Left ventricle myocardium inferior (tissue), 1 donor: ENCODE measurements at places on chromosomes 2 and 18. TPM values are rescaled to one million over a fixed set of nuclear protein-coding genes. Genes with fewer than 3 reads are reported as not detected.

DNA sequence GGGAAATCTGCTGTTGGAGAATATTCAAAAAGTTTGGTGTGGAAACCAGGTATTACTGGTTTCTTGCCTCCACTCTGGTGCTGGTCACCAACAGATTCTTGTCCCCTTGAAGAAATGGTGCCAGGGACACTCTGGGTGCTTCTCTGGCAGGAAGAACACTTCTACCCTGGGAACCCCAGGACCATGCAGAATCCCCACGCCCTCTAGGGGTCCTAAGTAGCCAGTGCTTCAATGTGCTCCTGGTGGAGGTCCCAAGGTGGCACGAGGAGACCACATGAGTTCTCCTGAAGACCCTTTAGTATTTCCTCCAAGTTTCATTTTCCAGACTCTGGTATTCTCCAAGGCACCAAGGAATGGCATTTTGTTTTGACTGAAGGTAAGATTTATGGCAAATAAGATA lies 380.6 kb downstream of the TSN start:
- no peak for DNase-seq
- no peaks in the 10 kb centered on the region for H3K27me3 ChIP-seq
- H3K4me3 ChIP-seq = no peak overlapping the region
- no peak overlapping the region for H3K27ac ChIP-seq

DNA sequence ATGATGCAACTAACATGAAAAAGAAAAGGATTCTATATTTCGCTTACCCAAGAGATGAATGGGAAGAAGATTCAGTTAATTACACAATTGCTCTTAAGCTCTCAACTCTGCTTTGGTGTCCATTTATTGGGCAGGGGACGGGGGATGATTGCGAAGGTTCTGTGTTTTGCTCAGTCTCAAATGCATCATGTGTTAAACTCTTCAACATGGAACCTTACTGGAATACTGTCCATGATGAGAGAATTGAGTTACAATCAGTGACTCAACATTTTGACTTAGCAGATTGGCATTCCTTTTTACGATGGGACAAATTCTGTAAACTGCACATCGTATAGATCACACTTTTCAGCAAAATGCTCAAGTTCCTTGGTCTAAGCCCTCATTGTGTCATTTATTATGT lies 135.6 kb downstream of the RBMS1 start:
- no peak for DNase-seq
- no peaks in the 10 kb centered on the region for H3K27me3 ChIP-seq
- H3K27ac ChIP-seq = no peak overlapping the region
- H3K36me3 ChIP-seq = no peaks in the 10 kb centered on the region

GRCh38 chr2:166333801-166334200 lies 41.9 kb downstream of the SCN9A start:
- no peaks in the 10 kb centered on the region for H3K27me3 ChIP-seq
- DNase-seq = no peak
- no peak overlapping the region for H3K4me3 ChIP-seq
- no peaks in the 10 kb centered on the region for H3K36me3 ChIP-seq
- no peaks in the 10 kb centered on the region for H3K4me1 ChIP-seq

Gene COL4A3
- total RNA-seq = 4.4 TPM

DNA sequence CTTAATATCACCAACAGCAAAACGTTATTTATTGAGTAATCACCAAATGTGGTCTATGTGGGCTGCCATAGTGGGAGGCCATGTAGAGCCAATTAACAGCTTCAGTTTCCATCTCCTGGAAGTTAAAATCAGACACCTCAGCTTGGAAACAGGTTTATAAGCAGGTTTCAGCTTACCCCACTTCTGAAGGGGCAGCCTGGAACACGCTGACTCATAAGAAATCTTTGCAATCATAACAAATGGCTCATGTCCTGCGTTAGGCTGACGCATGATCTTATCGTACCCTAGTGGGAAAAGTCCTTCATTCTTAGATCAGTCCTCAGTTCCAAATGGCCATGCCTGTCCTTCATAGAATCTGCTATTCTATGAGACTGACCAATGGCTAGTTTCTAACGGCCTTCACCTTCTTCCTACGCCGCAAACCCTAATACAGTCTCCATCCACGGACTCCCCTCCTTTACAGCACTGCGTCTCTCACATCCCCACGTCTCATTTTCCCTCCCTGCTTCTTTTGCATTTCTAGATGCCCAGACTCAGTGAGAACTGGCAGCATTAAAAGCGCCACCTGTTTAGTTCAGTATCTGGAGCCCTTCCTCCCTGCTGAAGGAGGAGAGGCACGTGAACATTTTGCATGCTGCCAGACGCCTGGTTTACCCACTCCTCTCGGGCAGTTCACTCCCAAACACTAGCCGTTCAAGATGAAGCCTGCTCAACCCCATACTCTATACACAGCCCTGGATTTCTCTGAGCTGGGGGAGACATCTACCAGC lies 24.2 kb upstream of the BZW1 start:
- peak overlapping the region; percentile 10 for H3K27ac ChIP-seq
- H3K4me3 ChIP-seq = no peak overlapping the region
- DNase-seq = no peak
- H3K36me3 ChIP-seq = no peaks in the 10 kb centered on the region
- H3K4me1 ChIP-seq = peaks cover 25% of the 10 kb centered on the region

DNA sequence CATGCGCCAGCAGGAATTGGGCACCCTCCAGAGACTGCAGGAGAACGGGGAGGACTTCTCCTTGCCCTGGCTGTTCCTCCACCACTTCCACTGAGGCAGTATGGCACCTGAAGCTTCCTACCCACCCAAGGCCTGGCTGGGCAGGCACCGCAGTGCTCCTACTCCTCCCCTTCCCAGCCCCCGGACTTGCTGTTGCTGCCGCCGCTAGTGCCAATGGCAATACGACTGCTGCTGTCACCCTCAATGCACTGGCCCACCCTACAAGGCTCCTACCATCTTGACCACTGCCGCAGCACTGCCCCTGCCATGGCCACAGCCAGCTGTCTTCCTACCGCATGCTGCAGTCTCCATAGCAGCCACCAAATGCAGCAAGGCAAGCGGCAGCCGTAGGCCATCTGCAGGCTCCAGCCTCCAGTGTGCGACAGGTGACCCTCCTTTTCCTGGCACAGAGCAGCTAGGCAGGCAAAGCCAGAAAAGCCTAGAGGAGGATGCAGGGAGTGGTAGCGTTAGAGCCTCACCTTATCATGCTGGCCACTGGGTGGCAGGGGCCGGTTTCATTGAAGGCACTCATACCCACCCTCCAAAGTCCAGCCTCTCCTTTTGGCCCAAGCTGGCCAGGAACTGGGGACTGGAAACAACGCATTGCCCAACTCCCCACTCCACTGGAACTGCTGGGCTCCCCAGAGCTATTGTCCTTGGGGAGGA lies 47.4 kb upstream of the ANKRD62 start:
- peaks cover 17% of the 10 kb centered on the region for H3K27me3 ChIP-seq
- H3K27ac ChIP-seq = no peak overlapping the region
- no peak overlapping the region for H3K4me3 ChIP-seq
- H3K4me1 ChIP-seq = no peaks in the 10 kb centered on the region
- no peaks in the 10 kb centered on the region for H3K36me3 ChIP-seq

Gene ALPG
- not detected for total RNA-seq

Gene PSMA8
- total RNA-seq = not detected

Gene RAD51AP2
- 0.14 TPM for total RNA-seq

GRCh38 chr2:79882548-79882947 lies 369.7 kb downstream of the CTNNA2 start:
- DNase-seq = no peak
- no peak overlapping the region for H3K4me3 ChIP-seq
- no peaks in the 10 kb centered on the region for H3K4me1 ChIP-seq
- H3K27ac ChIP-seq = no peak overlapping the region

GRCh38 chr2:226618875-226619605 lies 180.6 kb downstream of the IRS1 start:
- no peaks in the 10 kb centered on the region for H3K27me3 ChIP-seq
- H3K4me3 ChIP-seq = no peak overlapping the region
- H3K27ac ChIP-seq = no peak overlapping the region
- no peak for DNase-seq

DNA sequence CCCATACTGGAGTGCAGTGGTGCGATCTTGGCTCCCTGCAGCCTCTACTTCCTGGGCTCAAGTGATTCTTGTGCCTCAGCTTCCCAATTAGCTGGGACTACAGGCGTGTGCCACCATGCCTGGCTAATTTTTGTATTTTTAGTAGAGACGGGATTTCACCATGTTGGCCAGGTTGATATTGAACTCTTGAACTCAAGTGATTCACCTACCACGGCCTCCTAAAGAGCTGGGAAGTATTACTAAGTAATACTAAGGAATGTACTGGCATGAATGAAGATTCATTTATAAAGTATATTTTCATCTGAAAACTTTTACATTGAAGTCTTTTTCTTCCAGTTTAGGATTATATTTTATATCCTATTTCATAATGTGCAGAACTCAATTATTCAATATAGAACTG lies 38.1 kb downstream of the NUP35 start:
- no peak overlapping the region for H3K4me3 ChIP-seq
- H3K4me1 ChIP-seq = no peaks in the 10 kb centered on the region
- no peak overlapping the region for H3K27ac ChIP-seq
- H3K27me3 ChIP-seq = no peaks in the 10 kb centered on the region
- H3K36me3 ChIP-seq = peaks cover 60% of the 10 kb centered on the region

- peaks cover 7% of the 10 kb centered on the region for H3K4me1 ChIP-seq
- peak overlapping the region; percentile 53 for H3K4me3 ChIP-seq
- H3K36me3 ChIP-seq = no peaks in the 10 kb centered on the region
- no peak overlapping the region for H3K27ac ChIP-seq
- no peak for DNase-seq
Observed at GRCh38 chr2:210195101-210195852, 24.1 kb upstream of the KANSL1L start.

Gene C2orf78
- not detected for total RNA-seq

Gene PNKD
- 75.4 TPM for total RNA-seq

DNA sequence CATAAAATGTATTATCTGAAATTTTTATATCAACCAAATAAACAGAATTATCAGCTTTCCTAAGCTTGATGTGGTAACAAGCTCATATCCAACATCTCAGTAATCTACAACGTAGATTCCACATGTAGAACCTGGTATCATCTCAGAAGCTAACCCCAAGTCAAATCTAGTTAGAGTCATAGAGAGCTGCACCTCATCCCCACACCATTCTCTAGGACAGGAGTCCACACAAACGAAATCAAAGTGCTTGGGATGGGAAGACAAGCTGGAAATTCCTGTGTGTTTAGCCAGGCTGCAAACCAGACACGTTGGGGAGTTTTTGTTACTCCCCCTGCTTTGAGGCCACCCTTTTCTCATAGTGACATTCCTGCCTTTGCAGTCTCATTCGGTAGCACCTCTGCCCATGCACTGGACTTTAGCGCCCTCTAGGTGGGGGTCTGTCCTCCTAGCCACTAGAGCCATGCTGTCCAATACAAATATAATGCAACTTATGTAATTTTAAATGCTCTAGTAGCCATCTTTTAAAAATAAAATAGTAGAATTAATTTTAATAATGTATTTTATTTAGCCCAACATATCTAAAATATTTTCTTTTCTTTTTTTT lies 28.1 kb upstream of the SATB2 start:
- H3K4me1 ChIP-seq = no peaks in the 10 kb centered on the region
- H3K36me3 ChIP-seq = no peaks in the 10 kb centered on the region
- H3K27ac ChIP-seq = no peak overlapping the region
- no peak for DNase-seq
- peaks cover 95% of the 10 kb centered on the region for H3K27me3 ChIP-seq
- H3K4me3 ChIP-seq = no peak overlapping the region

DNA sequence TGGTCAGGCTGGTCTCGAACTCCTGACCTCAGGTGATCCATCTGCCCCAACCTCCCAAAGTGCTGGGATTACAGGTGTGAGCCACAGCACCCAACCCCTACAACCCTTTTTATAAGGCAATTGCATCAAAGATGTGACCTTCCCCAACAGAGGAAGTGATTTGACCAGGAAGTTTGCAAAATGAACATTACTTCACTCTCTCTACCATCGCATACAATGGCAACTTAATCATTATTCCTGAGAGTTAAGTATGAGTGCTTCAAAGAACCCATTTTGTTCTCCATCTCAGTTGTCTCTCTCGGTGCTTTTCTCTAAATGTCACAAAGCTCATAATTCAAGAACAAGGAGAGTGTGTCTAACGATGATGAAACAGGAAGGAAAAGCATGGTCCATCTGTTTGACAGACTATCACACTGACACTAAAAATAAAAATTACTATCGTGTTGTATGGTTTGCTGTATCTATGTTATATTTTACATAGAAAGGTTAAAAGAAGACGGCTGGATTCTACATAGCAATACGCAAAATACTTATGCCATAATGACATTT lies 18.1 kb upstream of the CREG2 start:
- no peaks in the 10 kb centered on the region for H3K36me3 ChIP-seq
- no peak for DNase-seq
- no peak overlapping the region for H3K4me3 ChIP-seq
- no peak overlapping the region for H3K27ac ChIP-seq
- peaks cover 3% of the 10 kb centered on the region for H3K27me3 ChIP-seq

GRCh38 chr2:188316342-188316741 lies 24.7 kb downstream of the GULP1 start:
- no peak overlapping the region for H3K4me3 ChIP-seq
- H3K4me1 ChIP-seq = no peaks in the 10 kb centered on the region
- no peak for DNase-seq
- no peak overlapping the region for H3K27ac ChIP-seq
- H3K27me3 ChIP-seq = no peaks in the 10 kb centered on the region
- H3K36me3 ChIP-seq = no peaks in the 10 kb centered on the region

Gene RBMS1
- 56.2 TPM for total RNA-seq

DNA sequence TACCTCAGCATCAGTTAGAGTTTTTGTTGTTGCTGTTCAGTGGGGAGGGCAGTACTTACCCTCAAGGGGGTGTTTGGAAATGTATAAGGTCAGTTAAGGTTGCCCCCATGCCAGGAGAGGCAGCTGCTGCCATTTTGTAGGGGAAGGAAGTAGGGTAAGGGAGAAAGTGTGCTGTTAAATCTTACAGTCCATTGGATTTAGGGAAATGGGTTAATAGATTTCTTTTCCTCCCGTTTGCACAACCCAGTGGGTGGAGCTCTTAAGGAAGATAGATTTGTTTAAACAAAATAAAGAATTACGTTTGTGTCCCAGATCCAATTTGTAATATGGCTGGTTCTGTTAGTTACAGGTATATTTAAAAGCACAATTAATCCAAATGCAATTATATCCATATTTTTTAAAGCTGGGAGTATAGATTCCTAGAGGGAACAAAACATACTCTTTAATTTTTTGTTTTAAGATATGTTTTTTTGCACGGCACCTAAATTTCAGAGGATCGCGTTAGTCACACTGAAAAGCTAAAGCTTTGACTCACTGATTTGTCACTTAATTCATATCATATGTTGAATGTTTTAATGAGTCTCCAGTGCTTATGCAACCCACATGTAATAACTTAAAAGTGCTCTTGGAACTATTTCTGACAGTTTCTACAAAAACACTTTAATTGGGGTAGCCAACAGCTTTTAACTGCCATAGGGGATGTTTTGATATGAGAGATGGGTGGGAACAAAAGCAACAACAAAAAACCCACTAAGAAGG lies 9.0 kb upstream of the CWC22 start:
- H3K27me3 ChIP-seq = peaks cover 16% of the 10 kb centered on the region
- no peaks in the 10 kb centered on the region for H3K36me3 ChIP-seq
- no peak for DNase-seq
- H3K4me1 ChIP-seq = no peaks in the 10 kb centered on the region

Gene POTEI
- not detected for total RNA-seq

GRCh38 chr2:103860016-103860415 lies 993.9 kb upstream of the POU3F3 start:
- no peaks in the 10 kb centered on the region for H3K4me1 ChIP-seq
- no peak overlapping the region for H3K4me3 ChIP-seq
- DNase-seq = no peak
- no peaks in the 10 kb centered on the region for H3K27me3 ChIP-seq
- no peaks in the 10 kb centered on the region for H3K36me3 ChIP-seq

Gene DTNA
- total RNA-seq = 167 TPM

Gene LIPG
- not detected for total RNA-seq
